ENCODE measurements at places on chromosomes 5 and 9.
A peak's percentile ranks its signal among the peaks of the same experiment; 100 is the strongest.

DNA sequence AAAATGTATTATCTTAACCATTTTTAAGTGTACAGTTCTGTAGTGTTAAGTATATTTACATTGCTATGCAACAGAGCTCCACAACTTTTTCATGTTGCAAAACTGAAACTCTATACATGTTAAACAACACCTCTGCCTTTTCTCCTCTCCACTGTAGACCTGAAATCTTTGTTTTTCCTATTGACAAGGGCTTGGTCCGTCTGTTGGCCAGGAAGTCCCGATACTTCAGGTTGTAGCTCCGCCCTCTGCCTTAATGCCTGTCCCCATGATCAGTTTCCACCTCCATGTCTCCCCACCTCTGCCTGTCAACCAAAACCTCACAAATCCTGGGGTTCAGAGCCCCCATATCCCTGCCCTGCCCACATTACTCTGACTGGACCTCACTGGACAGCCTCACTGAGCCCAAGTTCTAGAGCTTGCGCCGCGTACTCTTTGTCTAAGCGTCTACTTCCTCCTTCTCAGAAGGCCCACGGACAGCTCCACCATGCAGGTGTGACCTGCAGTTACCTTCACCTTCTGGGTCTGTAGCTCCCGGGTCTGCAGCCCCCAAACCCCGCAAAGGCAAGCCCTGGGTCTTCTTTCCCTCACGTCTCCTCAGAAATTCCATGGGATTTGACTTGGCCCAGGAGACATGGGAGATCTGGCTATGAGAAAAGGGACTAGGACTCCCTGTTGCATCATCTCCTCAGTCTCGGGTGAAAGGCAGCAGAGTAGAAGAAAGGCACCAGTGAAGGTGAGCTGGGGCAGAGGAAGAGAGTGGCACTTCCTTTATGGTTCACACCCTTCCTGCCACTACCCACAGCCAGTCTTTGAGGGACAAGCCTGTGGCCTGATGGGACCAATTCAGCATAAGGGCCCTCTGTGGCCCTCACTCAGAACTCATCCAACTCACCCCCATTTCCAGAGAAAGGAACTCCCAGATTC, 8.0 kb downstream of the GLIPR2 start:
- no peak for DNase-seq

- DNase-seq: no peak
Observed at GRCh38 chr9:110880189-110880588, 158.1 kb downstream of the LPAR1 start.

- DNase-seq: no peak
Observed at GRCh38 chr5:30524428-30524827, 669.1 kb upstream of the CDH6 start.

- DNase-seq: no peak
Observed at GRCh38 chr5:142668336-142668735, 17.6 kb downstream of the FGF1 start.

DNA sequence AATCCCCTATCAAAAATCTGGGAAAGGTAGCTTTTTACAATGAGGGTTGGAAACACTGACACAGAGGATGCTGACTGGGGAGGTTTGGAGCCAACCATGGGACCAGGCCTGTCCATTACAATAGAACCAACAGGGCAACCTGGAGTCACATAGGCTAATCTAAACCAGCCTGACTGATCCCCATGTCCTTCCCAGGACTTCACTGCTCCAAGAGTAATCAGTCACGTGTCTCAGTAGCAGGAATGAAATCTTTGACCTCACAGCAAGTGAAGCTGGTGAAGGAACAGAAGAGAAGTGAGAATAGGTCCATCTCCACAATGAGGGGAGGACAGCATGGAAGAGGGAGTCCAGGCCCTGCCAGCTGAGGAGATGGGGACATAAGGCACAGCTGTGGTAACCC, 16.0 kb upstream of the GLRX start:
- no peak for DNase-seq

DNA sequence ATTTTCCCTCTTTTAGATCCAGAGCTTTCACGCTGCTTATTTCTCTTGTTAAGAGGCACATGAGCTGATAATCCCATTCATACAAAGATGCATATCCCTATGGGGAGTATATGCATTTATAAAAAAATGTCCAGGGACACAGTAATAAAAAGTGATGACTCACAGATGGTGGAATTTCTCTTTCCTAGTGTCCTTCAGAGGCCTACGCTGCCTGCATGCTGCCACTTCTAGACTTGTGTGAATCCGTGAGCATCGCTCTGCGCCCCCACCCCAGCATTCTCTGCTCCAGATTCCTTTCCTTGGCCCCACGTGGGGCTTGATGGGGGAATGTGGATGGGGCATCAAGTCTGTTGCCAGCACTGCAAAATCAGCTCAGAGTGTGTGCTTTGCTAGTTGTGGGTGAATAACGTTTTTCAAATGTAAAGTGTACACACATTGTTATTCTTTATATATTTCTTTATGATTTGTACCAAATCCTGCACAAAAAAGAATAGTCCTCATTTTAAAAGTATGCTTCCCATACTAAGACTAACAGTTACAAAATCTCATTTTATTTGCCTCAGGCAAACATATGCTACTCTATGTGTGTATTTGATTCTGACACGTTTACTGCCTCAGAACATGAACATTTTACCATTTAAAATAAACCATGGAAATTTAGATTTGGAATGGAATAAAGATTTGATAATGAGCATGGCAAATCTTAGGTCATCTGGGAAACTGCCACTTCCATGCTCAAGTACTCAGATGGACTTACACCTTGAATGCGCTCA, 22.4 kb upstream of the RASGRF2 start:
- no peak for DNase-seq

DNA sequence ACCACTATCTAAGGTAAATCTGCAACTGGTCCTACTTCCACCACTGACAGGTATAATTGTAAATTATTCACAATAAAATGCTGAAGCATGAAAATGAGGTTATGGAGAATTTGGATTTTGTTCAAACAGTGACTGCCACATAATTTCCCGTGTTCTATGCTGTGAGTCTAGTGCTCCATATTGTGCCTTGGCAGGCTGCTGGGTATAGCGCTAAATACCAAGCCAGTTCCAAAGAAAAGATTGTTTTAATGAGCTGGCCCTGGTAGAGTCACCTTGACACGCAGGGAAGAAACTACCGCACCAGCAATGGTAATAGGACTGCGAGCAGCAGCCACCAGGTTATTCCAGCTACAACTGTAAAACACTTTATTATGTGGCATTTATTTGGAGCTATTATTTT, 30.4 kb downstream of the PSMB7 start:
- no peak for DNase-seq

- no peak for DNase-seq
Observed at GRCh38 chr9:126692041-126692758, 78.5 kb downstream of the LMX1B start.

DNA sequence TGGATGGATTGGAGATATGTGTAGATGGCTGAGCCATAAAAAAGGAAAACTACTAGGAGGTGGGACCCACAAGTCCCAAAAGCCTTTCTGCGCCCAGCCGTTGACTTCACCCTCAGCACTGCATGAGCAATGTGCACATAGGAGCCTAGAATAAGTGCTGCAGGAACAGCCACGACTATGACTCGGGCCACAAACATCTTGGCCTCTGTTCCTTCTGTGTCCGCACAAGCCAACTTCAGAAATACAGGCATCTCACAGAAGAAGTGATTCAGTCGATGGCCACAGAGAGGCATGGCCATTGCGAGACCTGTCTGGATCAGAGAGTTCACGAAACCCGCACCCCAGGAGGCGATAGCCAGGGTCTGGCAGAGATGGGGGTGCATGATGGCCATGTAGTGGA, 587 bp downstream of the OR2Y1 start:
- DNase-seq: no peak

GRCh38 chr5:131999441-132000240, 11.8 kb downstream of the ACSL6 start:
- no peak for DNase-seq

DNA sequence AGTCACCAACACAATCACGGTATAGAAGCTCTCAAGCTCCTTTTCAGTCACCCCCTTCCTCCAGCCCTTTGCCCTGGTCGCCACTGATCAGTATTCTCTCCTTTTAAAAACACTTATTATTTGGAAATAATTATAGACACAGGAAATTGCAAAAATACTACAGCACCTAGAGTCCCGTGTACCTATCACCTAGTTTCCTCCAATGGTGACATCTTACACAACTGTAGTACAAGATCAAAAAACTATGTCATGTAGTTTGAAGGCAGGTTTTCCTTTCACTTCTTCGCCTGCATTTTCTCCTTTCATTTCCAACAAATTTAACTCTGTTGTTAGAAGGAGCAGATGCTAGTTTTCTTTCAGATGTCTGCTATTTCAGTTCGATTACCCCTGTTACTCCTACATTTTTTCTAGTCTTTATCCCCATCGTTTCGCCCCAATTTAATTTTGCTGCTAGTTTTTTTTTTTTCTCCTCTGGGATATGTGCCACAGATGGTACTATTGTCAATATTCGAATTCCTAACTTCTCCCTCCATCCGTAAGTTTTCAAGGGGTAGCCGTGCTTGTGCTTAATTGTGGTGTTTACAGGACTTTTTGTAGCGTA, 612 bp upstream of the ATG10 start:
- DNase-seq: peak; percentile 13

GRCh38 chr5:178542455-178542854, 47.7 kb downstream of the COL23A1 start:
- DNase-seq: no peak

DNA sequence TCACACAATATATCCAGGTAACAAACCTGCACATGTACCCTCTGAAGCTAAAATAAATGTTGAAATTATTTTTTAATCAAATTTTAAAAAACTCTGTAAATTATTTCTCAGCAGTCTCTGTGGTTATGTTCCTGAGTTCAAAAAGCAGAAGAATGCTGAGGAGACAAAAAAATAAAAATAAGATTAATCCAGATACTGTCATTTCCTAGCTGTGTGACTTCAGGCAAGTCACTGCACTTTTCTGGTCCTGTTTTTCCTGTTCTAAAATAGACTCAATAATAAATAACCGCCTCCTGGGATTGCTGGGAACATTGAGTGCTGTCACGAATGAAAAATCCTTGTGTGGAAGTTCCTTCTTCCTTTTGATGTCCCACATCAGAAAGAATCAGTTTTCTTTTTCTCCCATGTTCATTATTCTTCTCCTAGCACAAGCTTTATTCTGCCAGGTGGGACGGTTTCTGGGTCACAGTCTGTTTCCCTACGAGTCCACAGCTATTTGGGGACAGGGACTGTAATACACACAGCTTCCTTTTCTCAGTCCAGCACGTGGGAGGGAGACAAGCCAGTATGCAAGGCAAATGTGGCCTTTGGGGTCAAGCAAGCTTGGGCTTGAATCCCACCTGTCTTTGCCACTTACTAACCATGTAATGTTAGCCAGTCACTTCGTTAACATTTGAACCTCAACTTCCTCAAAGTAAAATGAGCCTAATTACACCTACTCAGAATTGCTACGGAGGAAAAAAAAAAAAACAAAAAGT, 156.9 kb downstream of the TRIM32 start:
- no peak for DNase-seq

- DNase-seq: no peak
Observed at GRCh38 chr9:107992271-107992670, 502.7 kb upstream of the KLF4 start.

- no peak for DNase-seq
Observed at GRCh38 chr9:631596-631995, 209.9 kb upstream of the DMRT1 start.

DNA sequence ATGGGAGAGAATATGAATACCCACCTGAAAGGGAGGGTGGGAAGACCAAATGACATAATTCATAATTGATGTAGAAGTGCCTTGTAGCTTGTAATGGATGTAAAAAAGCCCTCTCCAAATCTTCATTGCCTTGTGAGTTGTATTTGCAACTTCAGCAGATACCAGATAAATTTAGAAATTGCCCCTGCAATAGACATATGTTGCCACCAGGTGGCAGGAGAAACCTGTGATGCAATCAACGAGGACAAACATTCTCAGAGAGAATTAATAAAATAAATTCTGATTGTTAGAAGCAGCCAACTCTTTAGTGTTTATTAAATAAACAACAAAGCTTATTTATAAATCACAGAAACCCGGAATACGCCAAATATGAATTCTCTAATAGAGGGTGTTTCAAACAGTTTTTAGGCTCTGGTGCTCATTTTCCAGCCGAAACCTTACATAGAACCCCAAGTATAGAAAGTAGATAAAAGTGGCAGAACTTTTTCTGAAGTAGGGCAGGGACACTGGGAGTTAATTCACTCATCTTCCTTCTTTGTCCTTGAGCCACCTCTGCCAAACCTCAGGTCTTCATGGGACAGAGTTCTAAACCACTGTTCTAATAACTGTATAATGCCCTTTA, 147.8 kb downstream of the TMEM38B start:
- DNase-seq: peak; percentile 21

DNA sequence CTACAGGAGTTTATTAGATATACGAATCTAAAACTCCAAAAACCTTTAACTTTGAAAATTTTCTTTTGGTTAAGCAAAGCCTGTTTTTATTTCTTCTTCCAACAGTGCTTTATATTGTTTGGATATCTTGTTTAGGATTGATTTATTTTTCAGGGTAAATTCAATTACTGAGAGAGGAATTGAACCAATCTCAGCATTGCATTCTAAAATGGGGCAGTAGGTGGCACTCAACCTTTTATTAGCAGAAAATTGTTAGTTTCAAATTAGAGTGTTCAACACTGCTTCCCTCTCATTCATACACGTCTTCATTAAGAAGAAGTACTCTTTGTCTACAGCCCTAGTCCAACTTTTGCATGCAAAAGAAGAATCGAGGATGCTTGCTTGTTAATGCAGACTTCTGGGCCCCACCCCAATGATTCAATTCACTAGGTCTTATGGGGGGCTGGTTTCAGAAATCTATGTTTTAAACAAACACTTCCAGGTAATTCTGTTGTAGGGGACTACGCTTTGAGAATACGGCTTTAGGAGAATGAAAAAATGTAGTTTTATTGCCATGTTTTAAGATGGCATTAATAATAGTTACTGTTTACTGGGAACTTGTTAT, 26.6 kb downstream of the MRPL22 start:
- DNase-seq: no peak

DNA sequence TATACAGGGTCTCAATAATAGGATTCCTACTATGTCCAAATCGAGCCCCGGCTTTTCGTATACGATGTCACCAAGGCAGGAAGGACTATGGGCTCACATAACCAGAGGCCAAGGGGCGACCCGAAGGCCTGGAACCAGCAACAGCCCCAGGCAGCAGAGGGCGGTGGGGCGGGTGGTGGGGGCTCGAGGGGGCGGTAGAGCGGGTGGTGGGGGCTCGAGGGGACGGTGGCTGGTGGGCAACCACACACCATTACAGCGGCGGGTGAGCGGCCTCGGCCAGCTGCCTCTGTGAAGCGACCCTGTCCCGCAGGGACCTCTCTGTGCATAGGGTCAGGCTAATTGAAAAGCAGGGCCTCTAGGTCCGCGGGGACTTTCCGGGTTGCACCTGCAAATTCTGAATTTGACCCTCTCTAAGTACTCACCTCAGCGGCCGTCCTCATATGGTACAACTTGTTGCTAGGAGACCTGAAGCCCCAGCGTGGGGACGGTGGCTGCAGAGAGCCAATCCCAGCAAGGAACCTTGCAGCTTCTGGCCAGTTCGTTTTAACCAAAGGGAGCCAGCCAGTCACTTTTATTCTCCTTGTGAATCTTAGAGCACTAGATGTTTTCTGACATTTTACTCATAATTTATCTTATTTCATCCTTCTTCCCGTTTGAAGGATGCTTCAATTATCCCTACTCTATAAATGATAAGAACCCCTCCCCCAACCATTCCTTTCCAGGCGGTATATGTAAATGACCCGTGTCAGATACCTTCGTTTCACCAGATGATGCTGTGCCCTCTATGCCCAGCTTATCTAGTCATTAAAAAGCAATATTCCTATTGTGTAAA, at the start of gene NME5:
Gene NME5 (minus strand): TSS at position 480 of the 832 bp plus-strand sequence. CDS start 648 bp downstream, outside the sequence.
- DNase-seq: no peak

GRCh38 chr9:86534572-86535258, 180.5 kb upstream of the TUT7 start:
- DNase-seq: no peak
